Stimulated activated naive CD8-positive, alpha-beta T cell treated with anti-CD3 and anti-CD28 coated beads, Interleukin-15, Interleukin-2, amounts not matched to agents 100 U/mL and 50 U/mL, for 24 hours (primary cell): ENCODE measurements at places on chromosomes 2 and 18.

DNA sequence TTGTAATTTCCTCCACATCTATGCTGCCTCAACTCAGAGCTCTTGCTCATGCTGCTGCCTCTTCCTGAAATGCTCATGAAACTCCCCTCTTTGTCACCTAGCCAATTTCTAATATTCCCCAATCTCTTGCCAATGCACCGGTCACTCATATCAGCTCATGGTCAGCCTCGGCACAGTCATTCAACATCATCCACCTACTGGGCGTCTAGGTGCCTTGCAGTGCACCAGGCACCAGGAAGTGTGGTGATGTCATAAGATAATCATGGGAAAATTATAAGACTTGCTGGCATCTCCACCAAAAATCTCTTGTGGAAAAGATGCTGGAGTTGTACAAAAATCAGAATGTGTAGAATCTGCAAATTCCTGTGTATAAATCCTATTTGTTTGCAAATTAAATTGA lies 52.6 kb upstream of the RAB27B start:
- DNase-seq = no peak

GRCh38 chr2:179932786-179933185 lies 71.4 kb upstream of the ZNF385B start:
- DNase-seq = no peak

GRCh38 chr2:9736021-9736420 lies 105.2 kb upstream of the YWHAQ start:
- DNase-seq = no peak

DNA sequence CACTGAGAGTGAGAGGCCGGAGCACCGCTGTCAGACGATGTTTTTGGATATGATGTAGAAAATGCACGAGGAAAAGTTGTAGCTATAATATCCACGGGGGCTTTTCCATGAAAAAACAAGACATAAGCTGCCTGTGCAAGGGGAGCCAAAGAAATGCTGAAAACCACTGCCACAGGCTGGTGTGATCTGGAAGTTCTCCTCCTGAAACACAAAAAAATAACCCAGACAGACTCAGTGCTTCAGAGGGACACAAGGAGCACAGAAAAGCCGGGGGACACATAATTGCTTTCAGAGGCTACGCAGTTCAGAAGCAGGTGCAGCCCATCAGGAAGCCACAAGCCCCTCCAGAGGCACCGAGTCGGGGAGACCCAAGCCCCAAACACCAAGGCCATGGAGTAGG lies 98.2 kb downstream of the ZNF516 start:
- no peak for DNase-seq

- DNase-seq = no peak
These were observed 65.7 kb downstream of the CAPN13 start for GRCh38 chr2:30741576-30741975.

GRCh38 chr2:202529389-202529788 lies 105.4 kb upstream of the FAM117B start:
- DNase-seq = no peak

DNA sequence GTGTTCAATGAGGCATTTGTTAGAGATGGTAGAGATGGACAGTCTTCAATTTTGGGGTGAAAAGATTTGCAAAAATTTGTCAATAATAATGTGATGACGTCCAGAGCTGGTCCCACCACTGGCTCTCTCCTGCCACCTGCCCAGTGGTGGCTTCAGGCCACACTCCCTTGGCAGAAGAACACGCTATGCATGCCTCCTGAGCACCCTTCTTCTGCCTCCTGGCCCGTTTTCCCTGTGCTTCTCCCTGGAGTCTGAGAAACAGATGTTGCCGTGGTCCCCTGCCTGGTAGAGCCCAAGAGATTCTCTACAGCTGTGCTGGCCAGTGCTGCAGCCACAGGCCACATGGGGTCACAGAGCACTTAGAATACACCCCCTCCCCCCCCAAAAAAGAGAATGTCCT lies 33.6 kb downstream of the INPP5D start:
- no peak for DNase-seq

DNA sequence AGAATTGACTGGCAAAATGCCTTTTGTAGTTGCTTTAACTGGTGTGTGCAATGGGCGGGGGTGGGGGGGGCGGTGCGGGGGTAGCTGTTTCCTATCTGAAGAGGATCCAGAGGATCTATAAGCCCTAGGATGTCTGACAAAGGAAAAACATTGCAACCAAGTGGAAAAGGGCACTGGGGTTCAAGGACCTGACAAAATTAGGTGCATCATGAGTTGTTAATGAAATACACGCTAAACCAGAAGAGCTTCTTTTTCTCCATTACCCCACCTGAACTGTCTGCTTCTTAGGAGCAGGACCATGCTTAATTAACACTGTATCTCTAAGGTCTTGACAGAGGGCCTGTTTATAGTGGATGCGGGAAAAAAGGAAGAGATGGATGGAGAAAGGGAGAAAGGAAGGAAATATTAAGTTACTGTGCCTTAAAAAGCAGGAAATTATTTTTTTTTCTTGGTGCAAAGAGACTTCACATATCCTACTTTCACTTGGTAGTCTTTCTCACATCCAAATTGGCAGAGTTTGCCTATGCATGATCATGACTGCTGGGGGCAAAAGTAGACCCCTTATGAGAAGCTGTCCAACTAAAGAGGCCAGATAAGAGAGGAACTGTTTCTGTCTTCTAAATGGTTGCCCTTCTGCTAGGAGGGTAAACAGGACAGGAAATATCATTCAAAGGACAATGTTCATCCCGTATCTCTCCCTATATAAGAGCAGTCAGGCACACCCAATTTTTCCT lies 4.6 kb downstream of the RND3 start:
- no peak for DNase-seq

GRCh38 chr2:175605640-175606009 lies 396.4 kb downstream of the LNPK start:
- DNase-seq = no peak

DNA sequence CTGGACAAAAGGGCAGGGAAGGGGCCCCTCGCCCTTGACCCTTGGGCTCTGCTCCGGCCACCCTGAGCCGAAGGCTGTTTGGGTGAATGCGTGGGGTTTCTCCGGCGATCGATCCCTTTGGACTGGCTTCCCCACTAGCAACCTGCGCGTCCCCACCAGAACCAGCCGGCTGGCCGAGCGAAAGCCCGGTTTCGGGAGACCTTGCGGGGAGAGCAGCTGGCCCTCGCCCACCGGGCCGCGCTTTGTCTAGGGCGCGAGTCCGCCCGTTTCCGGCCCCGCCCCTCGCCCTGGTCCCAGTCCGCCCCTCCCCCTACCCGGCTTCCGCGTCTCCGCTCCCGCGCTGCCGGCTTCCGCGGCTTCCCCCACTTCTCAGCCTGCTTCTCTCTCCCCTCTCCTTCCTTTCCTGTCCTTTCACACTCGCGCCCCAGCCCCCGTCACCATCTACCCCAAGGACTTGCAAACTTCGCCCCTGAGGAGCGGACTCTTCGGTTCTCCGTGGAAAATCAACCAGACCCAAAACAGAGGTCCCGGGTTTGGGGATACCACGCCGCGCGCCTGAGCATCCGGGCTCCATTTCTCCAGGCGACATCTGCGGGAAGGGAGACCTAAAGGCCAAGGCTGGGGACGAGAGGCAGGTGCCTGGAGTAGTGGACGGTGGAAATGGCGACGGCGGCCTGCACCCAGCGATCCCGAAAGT lies 48.0 kb upstream of the ATP6V1B1 start:
- peak; percentile 67 for DNase-seq

GRCh38 chr2:71521436-71521950 lies 68.1 kb downstream of the DYSF start:
- DNase-seq = no peak

DNA sequence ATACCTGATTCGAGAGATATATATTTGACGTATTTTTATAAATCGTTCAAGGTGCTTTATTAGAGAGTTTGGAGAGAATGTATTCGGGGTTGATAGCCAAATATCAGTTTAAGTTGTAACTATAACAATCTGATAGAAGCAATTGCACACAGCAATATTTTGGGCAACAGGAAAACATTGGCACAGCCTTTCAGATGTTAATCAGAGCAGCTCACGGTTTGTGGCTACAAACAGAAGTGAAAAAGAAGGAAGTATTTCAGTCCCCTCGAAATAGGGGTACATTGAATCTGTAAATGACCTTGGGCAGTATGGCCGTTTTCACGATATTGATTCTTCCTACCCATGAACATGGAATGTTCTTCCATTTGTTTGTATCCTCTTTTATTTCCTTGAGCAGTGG lies 20.6 kb downstream of the SERPINB10 start:
- no peak for DNase-seq

GRCh38 chr2:55014962-55015939 lies 35.0 kb downstream of the RTN4 start:
- DNase-seq = peak; percentile 20

- no peak for DNase-seq
These were observed 62.3 kb upstream of the NYAP2 start for GRCh38 chr2:225337183-225337582.
